Chondrocyte (in vitro differentiated cells): ENCODE measurements at places on chromosomes 5 and 9. TPM values are rescaled to one million over a fixed set of nuclear protein-coding genes. Genes with fewer than 3 reads are reported as not detected.

GRCh38 chr5:17709011-17709710 is 74.9 kb downstream of the TAF11L14 start:
- DNase-seq: no peak

- DNase-seq: no peak
Measured at GRCh38 chr5:18243846-18244245, 609.6 kb downstream of the TAF11L14 start.

The KIF24 gene
- 0.90 to 2.5 TPM (median 1.0 TPM) in 3 replicates for total RNA-seq

The CLIC3 gene
- total RNA-seq: 4.9 to 5.5 TPM in 2 of 3 replicates, not detected in the other

The SLC25A2 gene
- total RNA-seq: 0.15 to 0.48 TPM (median 0.41 TPM) in 3 replicates

- DNase-seq: no peak
Measured at GRCh38 chr5:68405026-68405684, 189.6 kb downstream of the PIK3R1 start.

GRCh38 chr5:168893283-168893682 is 314.1 kb upstream of the PANK3 start:
- no peak for DNase-seq

The CDC25C gene
- 1.2 to 1.6 TPM (median 1.6 TPM) in 3 replicates for total RNA-seq

DNA sequence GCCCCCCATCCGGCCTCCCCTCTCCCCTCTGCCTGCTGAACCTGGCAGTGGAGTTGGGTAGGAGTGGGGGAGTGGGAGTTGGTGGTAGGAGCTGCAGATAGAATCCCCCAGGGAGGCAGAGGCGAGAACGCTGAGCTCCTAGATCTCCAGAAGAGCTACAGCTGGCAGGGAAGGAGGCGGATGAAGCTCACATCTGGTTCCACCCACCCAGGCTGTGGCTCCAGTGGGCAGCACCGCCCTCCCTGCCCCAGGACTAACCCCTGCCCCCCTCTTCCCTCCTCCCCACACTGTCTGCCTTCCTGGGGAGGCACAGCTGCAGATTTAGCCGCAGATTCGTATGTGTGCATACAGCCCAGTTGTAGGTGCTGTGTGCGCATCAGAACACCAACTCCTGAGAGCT is 34.2 kb downstream of the C9orf50 start:
- DNase-seq: no peak
